Bronchus fibroblast of lung (primary cell): ENCODE measurements at places on chromosomes 16 and 17. TPM values are rescaled to one million over a fixed set of nuclear protein-coding genes. Genes with fewer than 3 reads are reported as not detected.

ACAP1 gene
- 0.50 and 1.2 TPM in 2 replicates for total RNA-seq

ATP1B2 gene
- total RNA-seq: not detected in 2 replicates

CCL7 gene
- not detected in 2 replicates for total RNA-seq

SLC6A4 gene
- not detected in 2 replicates for total RNA-seq

CDRT4 gene
- total RNA-seq: 0.15 TPM in 1 of 2 replicates, not detected in the other

TMUB2 gene
- total RNA-seq: 24.0 and 27.5 TPM in 2 replicates

GP1BA gene
- not detected in 2 replicates for total RNA-seq

NTN1 gene
- under 0.01 TPM in 2 replicates for total RNA-seq

AANAT gene
- not detected in 2 replicates for total RNA-seq

KRTAP2-1 gene
- total RNA-seq: not detected in 2 replicates

OMG gene
- total RNA-seq: not detected in 2 replicates

SPN gene
- not detected in 2 replicates for total RNA-seq

ST6GALNAC2 gene
- 0.67 and 1.8 TPM in 2 replicates for total RNA-seq

PRRT2 gene
- total RNA-seq: 0.67 and 0.89 TPM in 2 replicates

FAM171A2 gene
- 6.2 and 7.4 TPM in 2 replicates for total RNA-seq

CXCL16 gene
- total RNA-seq: 0.34 and 0.59 TPM in 2 replicates

GRAP gene
- under 0.01 TPM in 1 of 2 replicates, not detected in the other for total RNA-seq
